Testis (tissue), 5 donors: ENCODE measurements at places on chromosomes 3 and 15. TPM values are rescaled to one million over a fixed set of nuclear protein-coding genes. Genes with fewer than 3 reads are reported as not detected.
A peak's percentile ranks its signal among the peaks of the same experiment; 100 is the strongest.

GRCh38 chr3:109152320-109152719, 15.8 kb downstream of the C3orf85 start:
- no peak overlapping the region for H3K4me3 ChIP-seq
- no peak for DNase-seq
- H3K27me3 ChIP-seq: no peaks in the 10 kb centered on the region

- no peaks in the 10 kb centered on the region for H3K27me3 ChIP-seq
- no peak overlapping the region for H3K4me3 ChIP-seq
- H3K27ac ChIP-seq: no peak overlapping the region
- DNase-seq: no peak
- peaks cover 4% of the 10 kb centered on the region for H3K4me1 ChIP-seq
These were observed 520.1 kb downstream of the NTRK3 start for GRCh38 chr15:87736401-87736800.

GRCh38 chr15:22262613-22263020, 182.3 kb downstream of the OR4M2 start:
- no peak overlapping the region for H3K27ac ChIP-seq
- H3K4me3 ChIP-seq: no peak overlapping the region
- no peaks in the 10 kb centered on the region for H3K27me3 ChIP-seq
- no peaks in the 10 kb centered on the region for H3K36me3 ChIP-seq
- peak; percentile 20 for DNase-seq
- no peaks in the 10 kb centered on the region for H3K4me1 ChIP-seq

- no peak overlapping the region for H3K27ac ChIP-seq
- H3K4me3 ChIP-seq: no peak overlapping the region
- peaks cover 4% of the 10 kb centered on the region for H3K4me1 ChIP-seq
- H3K27me3 ChIP-seq: no peaks in the 10 kb centered on the region
- no peak for DNase-seq
- H3K36me3 ChIP-seq: no peaks in the 10 kb centered on the region
These were observed 49.1 kb downstream of the PXYLP1 start for GRCh38 chr3:141280690-141281089.

DNA sequence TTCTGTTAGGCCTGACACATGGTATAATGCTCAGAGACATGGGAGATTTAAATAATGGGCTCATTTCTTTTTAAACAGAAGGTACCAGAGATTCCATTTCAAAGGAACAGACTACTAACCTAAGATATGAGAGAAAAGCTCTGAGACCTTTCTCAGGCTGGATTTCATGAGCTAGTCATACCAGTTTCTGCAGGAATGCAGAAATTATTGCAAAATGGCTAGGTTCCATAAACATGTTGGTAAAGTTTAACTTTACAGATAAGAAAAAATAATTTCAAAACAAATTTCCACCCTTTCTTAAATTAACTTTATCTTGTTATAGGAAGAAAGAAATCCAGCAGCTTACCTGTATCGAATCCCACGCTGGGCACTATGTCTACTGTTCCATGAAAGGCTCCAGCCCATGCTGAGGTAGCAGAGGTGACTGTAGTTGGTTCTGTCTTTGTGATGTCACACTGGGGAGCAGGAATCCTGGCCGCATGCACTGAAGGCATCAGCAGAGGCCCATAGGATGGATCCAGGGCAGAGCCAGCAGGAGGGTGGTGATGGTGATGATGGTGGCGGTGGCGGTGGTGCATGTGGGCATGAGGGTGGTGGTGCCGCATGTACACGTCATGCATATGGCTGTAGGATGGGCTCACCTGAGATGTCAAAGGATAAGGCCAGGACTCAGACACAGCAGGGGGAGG, 22.6 kb downstream of the VGLL3 start:
- H3K27ac ChIP-seq: no peak overlapping the region
- H3K36me3 ChIP-seq: no peaks in the 10 kb centered on the region
- H3K4me3 ChIP-seq: no peak overlapping the region
- DNase-seq: no peak
- H3K27me3 ChIP-seq: no peaks in the 10 kb centered on the region
- no peaks in the 10 kb centered on the region for H3K4me1 ChIP-seq

DNA sequence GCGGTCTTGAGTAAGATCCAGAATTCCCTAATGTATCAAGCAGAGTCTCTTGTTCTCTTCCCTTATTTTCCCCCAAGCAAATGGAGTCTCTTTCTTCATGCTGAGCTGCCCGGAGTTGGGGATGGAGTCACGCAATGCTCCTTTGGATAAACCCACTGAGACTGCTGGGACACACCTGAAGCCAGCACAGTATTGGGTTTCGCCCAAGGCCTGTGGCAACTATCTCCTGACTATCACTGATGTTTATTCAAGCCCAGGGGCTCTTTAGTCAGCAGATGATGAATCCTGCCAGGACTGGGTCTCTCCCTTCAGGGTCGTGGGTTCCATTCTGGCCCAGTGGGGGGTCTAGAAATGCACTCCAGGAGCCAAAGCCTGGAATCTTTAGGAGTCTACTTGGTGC, 11.3 kb downstream of the USF3 start:
- no peak overlapping the region for H3K27ac ChIP-seq
- H3K4me1 ChIP-seq: no peaks in the 10 kb centered on the region
- DNase-seq: no peak
- no peak overlapping the region for H3K4me3 ChIP-seq

DNA sequence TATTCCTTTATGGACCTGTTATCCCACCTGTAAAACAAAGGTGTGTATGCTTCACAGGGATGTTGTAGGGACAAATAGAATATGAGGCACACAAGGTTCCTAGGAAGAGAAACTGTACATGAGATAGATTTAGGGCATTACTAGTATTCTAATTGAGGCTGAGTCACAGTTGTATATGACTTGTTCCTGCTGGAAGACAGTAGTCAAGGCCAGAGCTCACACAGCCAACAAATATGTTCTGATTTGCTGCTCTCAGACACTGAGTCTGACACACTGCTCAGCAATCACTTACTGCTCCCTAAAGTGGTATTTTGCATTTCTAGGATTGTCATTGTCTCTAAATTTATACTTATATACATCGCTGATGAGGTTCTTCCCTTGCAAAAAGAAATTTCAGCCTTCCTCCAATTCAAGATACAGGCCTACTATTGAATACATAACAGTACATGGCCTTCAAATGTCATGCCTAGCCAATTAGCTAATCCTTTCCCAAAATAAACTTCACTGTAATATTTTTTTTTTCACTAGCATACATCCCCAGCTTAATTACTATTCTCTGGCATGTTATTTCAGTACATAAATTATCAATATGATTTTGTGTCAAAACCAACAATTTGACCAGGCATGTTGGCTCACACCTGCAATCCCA, 69.8 kb downstream of the TIGIT start:
- H3K36me3 ChIP-seq: no peaks in the 10 kb centered on the region
- peak overlapping the region; percentile 70 for H3K27ac ChIP-seq
- H3K27me3 ChIP-seq: no peaks in the 10 kb centered on the region
- H3K4me3 ChIP-seq: no peak overlapping the region
- peaks cover 41% of the 10 kb centered on the region for H3K4me1 ChIP-seq

GRCh38 chr15:64004056-64004455, 42.2 kb downstream of the DAPK2 start:
- no peak overlapping the region for H3K4me3 ChIP-seq
- DNase-seq: no peak
- no peaks in the 10 kb centered on the region for H3K27me3 ChIP-seq

DNA sequence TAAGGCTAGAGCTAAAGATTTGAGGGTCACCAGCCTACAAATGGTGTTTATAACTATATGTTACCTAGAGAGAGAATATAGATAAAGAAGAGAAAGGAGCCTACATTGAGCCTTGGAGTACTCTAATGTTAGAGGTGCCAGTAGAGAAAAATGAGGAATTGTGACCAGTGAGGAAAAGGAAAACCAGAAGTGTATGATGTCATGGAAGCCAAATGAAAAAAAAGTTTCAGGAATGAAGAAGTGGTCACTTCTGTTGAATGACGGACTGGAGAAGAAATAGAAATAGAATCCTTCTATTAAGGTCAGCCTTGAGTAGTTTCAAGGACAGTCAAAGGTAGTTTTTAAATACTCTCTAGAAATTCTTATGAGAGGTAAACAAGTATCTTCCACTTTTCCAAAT, 51.2 kb upstream of the MLF1 start:
- no peak overlapping the region for H3K27ac ChIP-seq
- DNase-seq: no peak
- H3K27me3 ChIP-seq: no peaks in the 10 kb centered on the region
- no peak overlapping the region for H3K4me3 ChIP-seq

- no peak overlapping the region for H3K4me3 ChIP-seq
- no peak overlapping the region for H3K27ac ChIP-seq
- H3K4me1 ChIP-seq: no peaks in the 10 kb centered on the region
- H3K36me3 ChIP-seq: no peaks in the 10 kb centered on the region
These were observed 288.3 kb downstream of the ULK4 start for GRCh38 chr3:41673650-41674049.

DNA sequence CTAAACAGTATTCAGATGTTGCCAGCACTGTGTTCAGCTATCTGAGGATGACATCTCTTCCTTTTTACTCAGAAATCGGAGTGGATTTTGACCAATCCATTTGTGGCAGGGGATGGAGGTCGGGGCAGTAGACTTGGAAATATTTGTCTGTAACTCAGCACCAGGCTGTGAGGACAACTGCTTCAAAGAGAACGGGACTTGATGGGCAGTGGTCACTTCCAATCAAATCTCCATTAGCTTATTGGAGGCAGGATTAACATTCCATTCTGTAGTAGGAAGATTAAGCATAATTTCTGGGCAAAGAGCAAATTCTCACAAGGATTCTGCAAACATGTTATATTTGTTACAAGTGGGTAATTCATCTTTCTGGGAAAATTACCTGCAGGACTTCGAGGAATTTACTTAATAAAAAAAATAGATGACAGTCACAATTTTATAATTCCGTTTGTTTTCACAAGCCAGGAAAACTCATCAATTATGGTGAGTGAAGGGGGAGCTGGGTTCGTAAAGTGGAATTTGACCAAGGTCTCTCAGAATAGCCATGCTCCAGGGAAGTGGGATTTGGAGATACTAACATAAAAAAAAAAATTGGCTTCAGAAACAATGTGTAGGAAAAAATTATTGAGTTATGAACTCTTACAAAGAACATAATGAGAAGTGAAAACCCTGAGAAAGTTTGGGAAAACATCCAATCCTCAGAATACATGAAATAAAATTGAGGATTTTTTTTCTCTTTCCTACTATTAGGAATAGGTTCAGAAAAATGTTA, 18.1 kb downstream of the CRABP1 start:
- no peaks in the 10 kb centered on the region for H3K4me1 ChIP-seq
- H3K4me3 ChIP-seq: no peak overlapping the region
- no peak for DNase-seq
- no peaks in the 10 kb centered on the region for H3K36me3 ChIP-seq

- H3K27me3 ChIP-seq: no peaks in the 10 kb centered on the region
- H3K4me3 ChIP-seq: no peak overlapping the region
- no peak overlapping the region for H3K27ac ChIP-seq
These were observed 25.6 kb upstream of the CFAP161 start for GRCh38 chr15:81108427-81108826.

- no peak overlapping the region for H3K27ac ChIP-seq
- peaks cover 16% of the 10 kb centered on the region for H3K4me1 ChIP-seq
- no peak overlapping the region for H3K4me3 ChIP-seq
- H3K27me3 ChIP-seq: no peaks in the 10 kb centered on the region
- DNase-seq: no peak
- no peaks in the 10 kb centered on the region for H3K36me3 ChIP-seq
These were observed 87.9 kb upstream of the CHD2 start for GRCh38 chr15:92812271-92812670.

GRCh38 chr3:40185029-40185695, 124.3 kb upstream of the EIF1B start:
- H3K27ac ChIP-seq: no peak overlapping the region
- no peaks in the 10 kb centered on the region for H3K36me3 ChIP-seq
- no peak overlapping the region for H3K4me3 ChIP-seq

DNA sequence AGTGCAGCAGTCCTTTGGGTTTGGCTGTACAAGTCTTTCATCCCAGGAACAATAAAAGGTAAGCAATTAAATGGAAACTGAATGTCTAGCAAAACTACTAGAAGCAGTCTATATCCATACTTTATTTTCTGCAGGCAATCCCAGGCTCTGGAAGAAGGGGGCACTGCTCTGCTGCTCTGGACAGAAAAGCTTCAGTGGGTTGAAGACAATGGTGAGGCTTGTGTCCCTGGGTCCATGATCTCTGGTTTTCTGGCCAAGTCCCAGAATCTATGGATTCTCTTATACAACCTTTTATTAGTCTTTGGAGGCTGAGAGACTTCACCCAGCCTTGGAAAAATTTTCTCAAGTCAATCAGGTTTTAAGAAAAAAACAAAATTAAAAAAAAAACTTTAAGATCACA, 35.6 kb downstream of the SCAP start:
- no peaks in the 10 kb centered on the region for H3K36me3 ChIP-seq
- H3K27me3 ChIP-seq: no peaks in the 10 kb centered on the region

DNA sequence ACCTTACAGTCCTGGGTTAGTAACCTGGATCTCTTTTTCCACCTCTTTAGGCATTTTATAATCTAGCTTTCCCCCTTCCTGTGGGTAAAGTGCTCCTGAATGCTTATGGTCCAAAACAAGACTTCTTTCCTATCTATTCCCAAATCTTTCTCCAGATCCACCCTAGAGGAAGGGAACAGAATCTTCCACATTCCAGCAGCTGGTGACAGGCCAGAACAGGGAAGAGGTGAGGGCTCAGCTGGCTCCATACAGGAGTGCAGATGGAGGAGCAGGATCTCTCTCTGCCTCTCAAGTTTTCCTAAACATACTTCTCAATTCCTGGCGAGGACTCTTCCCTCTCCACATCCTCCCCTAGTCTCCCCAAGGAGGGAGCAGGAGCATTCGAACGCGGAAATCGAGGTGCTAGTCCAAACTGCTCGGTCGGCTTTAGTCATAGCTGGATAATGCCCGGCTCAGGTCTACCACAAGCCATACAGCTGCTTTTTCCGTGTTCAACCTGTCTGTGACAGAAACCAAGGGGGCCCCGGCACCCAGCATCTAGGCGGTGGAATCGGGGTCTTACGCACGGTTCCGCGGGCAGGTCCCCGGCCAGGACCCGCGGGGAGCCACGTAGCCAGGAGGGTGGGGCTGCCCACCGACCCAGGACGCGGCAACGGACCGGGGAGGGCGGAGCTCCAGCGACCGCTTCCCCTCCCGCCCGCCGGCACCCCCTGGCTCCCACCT, 4.0 kb downstream of the RASSF1 start:
- no peaks in the 10 kb centered on the region for H3K27me3 ChIP-seq
- no peaks in the 10 kb centered on the region for H3K36me3 ChIP-seq
- peaks cover 41% of the 10 kb centered on the region for H3K4me1 ChIP-seq
- peak overlapping the region; percentile 74 for H3K4me3 ChIP-seq

GRCh38 chr15:43799209-43799944, 643 bp downstream of the SERINC4 start:
- peaks cover 26% of the 10 kb centered on the region for H3K4me1 ChIP-seq
- H3K4me3 ChIP-seq: peak overlapping the region; percentile 69
- peak overlapping the region; percentile 96 for H3K27ac ChIP-seq
- DNase-seq: no peak
- H3K27me3 ChIP-seq: no peaks in the 10 kb centered on the region
- H3K36me3 ChIP-seq: no peaks in the 10 kb centered on the region

The WDR93 gene
- 8.1 TPM for total RNA-seq

The PPARG gene
- 18.7 TPM for total RNA-seq

The MEGF11 gene
- total RNA-seq: 8.6 TPM

The ENTPD3 gene
- total RNA-seq: 0.24 TPM

The KCNAB1 gene
- total RNA-seq: 3.8 TPM

The TMEM158 gene
- total RNA-seq: 7.8 TPM

The PLCH1 gene
- 29.3 TPM for total RNA-seq

The TNFSF10 gene
- total RNA-seq: 8.1 TPM

The TEX55 gene
- 70.4 TPM for total RNA-seq

The TEX9 gene
- 37.7 TPM for total RNA-seq

The MEIS2 gene
- 15.7 TPM for total RNA-seq
